Esophagus muscularis mucosa (tissue), 4 donors: ENCODE measurements at places on chromosomes 1 and 21. TPM values are rescaled to one million over a fixed set of nuclear protein-coding genes. Genes with fewer than 3 reads are reported as not detected.

The CNR2 gene
- total RNA-seq = 0.17 TPM

The S100A16 gene
- 40.7 TPM for total RNA-seq

DNA sequence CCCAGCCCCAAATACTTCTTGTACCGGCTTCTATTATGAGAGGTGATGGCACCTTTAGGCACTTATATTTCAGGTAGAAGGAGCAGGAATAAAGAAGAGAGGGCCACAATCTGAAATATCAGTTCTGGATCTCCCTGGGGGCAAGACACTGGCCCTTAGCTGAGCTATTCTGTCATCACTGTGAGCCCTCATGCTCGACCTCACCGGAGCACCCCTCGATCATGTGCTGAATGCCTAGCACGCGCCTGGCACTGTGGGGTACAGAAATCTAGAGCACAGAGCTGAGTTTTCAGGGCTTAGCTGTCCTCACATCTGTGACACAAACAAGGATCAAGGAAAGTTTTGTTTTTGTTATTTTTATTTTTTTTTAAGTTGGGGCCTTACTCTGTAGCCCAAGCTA, 7.6 kb upstream of the MX1 start:
- H3K4me1 ChIP-seq = peaks cover 5% of the 10 kb centered on the region
- no peak for DNase-seq
- no peaks in the 10 kb centered on the region for H3K36me3 ChIP-seq

DNA sequence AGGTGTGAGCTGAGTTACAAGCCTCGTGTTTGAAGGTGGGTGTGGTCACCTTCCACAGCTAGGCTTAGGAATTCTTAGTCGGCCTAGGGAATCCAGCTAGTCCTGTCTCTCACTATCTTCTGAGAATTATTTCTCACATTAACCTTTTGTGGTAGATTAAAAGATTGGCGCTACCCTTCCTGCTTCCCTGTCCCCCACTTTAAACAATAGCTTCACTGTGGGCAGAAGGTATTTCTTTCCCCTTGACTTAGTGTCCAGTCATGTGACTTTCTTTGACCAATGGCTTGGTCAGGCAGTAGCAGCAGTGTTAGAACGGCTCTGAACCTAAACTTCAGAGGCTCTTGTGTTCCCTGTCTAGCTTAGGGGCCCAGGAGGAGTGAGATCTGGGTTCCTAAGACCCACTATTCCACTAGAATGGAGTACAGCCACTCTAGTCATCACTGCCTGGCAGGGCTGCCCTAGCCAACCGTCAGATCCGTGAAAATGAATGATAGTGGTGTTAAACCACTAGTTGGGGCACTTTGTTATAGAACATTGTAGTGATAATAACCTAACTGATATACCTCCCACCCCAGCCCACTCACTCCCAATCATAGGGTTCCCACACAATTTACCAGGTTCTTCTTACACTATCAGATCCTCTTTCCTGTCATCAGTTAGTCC, 13.9 kb upstream of the C1orf141 start:
- no peaks in the 10 kb centered on the region for H3K27me3 ChIP-seq
- no peak overlapping the region for H3K4me3 ChIP-seq
- H3K4me1 ChIP-seq = peaks cover 9% of the 10 kb centered on the region

GRCh38 chr1:182213163-182213562, 151.7 kb upstream of the ZNF648 start:
- H3K4me3 ChIP-seq = no peak overlapping the region
- no peaks in the 10 kb centered on the region for H3K36me3 ChIP-seq
- no peaks in the 10 kb centered on the region for H3K4me1 ChIP-seq
- H3K27ac ChIP-seq = no peak overlapping the region

DNA sequence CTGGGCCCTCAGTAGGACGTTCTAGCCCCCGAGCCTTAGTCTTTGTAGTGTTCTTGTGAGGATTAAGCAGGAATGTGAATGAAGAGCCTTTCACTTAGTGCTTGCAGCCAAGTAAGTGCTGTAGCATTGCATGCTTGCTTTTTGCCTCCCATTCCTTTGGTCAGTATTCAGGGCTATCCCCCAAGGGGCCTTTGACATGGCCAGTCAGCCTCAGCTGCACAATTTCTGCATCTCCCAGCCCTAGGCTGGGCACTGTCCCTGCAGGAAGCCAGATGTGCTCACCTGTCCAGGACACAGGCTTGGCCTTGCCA, 30.5 kb downstream of the SOX13 start:
- H3K36me3 ChIP-seq = no peaks in the 10 kb centered on the region
- no peak for DNase-seq
- H3K4me1 ChIP-seq = peaks cover 79% of the 10 kb centered on the region
- H3K27me3 ChIP-seq = no peaks in the 10 kb centered on the region

DNA sequence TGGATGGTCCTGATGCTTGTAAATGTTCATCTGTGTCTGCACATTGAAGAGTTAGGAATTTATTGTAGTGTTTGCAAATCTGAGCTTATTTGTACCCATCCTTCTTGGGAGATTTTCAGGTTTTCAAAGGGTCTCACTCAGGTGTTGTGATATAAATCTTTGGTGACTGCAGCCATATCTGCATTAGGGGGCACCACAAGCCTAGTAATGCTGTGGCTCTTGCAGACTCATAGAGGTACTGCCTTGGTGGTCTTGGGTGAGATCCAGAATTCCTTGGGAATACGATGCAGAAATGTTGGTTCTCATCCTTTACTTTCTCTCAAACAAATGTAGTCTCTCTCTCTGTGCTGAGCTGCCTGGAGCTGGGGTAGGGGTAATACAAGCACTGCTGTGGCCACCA, 405.9 kb downstream of the TTLL7 start:
- no peak overlapping the region for H3K4me3 ChIP-seq
- H3K27ac ChIP-seq = no peak overlapping the region
- no peaks in the 10 kb centered on the region for H3K36me3 ChIP-seq
- DNase-seq = no peak
- no peaks in the 10 kb centered on the region for H3K4me1 ChIP-seq

DNA sequence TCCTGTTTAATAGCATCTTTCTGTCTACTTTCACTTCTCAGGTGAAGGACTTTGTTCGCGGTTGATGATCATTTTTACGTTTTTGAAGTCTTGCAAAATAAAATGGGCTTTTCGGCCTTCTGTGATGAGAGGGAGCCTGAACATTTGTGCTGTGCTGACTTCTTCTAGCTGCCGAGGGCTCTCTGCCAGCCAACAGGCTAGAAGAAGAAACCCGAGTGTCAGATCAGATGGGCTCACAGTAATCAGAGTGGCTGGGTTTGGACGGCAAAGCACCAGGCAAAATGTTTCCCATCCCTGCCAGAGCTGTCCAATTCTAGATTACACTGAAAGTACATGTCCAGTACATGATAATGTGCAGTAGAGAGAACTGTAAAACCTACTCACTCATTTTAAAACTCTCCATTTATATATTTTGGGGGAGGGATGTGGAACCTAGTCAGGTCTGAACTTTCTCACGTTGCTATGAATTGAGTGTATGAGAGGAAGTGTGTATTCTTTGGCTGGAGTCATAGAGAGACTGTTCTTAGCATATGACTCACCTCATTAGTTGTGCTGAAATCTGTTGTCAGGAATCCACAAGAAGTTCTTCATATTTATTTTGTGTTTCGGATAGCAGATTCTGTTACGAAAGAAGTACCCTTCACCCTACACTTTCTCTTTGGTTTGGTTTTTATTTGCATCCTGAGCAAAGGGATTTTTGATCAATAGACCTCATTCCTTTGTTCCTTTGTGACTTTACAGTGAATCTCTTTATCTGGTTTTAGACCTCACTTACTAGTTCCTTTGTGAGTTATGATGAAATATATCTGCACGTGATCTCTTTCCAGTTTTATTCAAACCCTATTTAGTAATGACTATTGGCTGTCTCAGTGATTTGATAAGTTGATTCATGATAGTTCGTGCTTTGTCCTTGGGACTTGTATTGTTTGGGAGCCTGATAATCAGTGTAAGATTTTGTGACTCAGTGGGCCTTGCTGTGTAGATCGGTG, 4.8 kb downstream of the ATP1A1 start:
- peaks cover 87% of the 10 kb centered on the region for H3K4me1 ChIP-seq
- peak overlapping the region; percentile 27 for H3K4me3 ChIP-seq
- H3K27me3 ChIP-seq = no peaks in the 10 kb centered on the region
- no peak for DNase-seq
- H3K36me3 ChIP-seq = no peaks in the 10 kb centered on the region
- H3K27ac ChIP-seq = peak overlapping the region; percentile 93

The GJA9 gene
- not detected for total RNA-seq

DNA sequence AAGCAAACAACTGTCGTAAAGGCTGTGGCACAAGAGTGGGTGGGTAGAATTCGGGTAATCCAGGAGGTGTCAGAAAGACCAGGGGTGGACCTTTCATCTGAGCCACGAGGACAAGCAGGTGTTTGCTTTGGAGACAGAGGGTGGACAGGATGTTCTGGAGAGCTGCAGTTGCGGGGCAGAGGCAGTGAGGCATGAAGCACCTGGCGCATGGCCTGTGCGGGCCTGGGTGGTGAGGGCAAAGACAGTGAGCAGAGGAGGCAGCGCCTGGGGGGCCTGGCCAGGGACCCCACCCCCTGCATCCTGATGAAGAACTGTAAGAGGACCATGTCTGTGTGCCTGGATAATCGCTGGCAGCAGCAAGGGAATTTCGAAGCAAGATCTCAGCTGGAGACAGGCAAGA, 24.9 kb downstream of the KIF26B start:
- no peaks in the 10 kb centered on the region for H3K27me3 ChIP-seq
- DNase-seq = no peak
- no peak overlapping the region for H3K27ac ChIP-seq
- no peaks in the 10 kb centered on the region for H3K36me3 ChIP-seq
- H3K4me3 ChIP-seq = no peak overlapping the region

The GCSAML gene
- 0.83 TPM for total RNA-seq

The KDM5B gene
- total RNA-seq = 34.9 TPM

DNA sequence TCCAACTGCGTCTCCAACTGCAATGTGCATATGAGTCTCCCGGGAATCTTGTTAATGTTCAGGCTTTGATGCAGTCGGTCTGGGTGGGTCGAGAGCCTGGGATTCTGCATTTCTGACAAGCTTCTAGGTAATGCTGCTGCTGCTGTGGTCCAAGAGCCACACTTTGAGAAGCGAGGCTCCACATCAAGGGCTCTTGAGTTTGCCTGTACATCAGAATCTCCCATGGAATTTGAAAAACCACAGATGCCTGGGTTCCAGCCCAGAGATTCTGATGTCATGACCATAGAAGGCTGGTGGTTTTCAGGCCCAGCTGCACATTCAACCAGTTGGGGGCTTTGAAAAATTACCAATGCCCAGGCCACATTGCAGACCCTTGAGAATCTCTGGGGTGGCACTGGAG, 93.9 kb upstream of the TARDBP start:
- no peaks in the 10 kb centered on the region for H3K27me3 ChIP-seq
- DNase-seq = no peak
- no peaks in the 10 kb centered on the region for H3K4me1 ChIP-seq
- no peak overlapping the region for H3K4me3 ChIP-seq
- H3K27ac ChIP-seq = no peak overlapping the region

DNA sequence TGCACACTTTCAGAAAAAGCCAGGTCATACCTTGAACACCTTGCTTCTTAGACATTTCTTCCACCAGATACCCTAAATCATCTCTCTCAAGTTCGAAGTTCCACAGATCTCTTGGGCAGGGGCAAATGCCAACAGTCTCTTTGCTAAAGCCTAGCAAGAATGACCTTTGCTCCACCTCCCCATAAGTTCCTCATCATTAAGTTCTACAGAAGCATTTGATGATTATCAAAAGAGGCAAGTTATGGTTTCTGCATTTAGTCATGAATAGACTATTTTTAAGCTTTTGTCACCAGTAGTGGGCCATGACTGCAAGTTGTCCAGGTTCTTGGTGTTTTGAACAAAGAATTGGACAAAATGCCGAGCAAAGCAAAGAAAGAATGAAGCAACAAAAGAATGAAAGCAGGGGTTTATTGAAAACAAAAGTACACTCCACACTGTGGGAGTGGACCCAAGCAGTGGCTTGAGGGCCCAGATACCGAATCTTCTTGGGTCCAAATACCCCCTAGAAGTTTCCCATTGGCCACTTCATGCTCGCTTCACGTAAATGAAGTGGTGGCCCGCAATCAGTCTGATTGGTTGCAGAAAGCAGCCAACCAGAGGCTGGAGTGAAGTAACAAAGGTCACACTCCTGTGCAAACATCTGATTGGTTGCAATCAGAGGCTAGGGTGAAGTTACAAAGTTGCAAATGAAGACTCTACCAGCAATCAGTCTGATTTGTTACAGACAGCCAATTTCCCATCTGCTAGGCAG, 9.8 kb upstream of the EGLN1 start:
- H3K36me3 ChIP-seq = no peaks in the 10 kb centered on the region
- no peak overlapping the region for H3K27ac ChIP-seq
- no peak overlapping the region for H3K4me3 ChIP-seq
- no peaks in the 10 kb centered on the region for H3K27me3 ChIP-seq
- DNase-seq = no peak
- no peaks in the 10 kb centered on the region for H3K4me1 ChIP-seq

The FLVCR1 gene
- total RNA-seq = 4.3 TPM

GRCh38 chr1:202316186-202316585, 25.6 kb downstream of the UBE2T start:
- DNase-seq = no peak
- no peak overlapping the region for H3K4me3 ChIP-seq
- H3K4me1 ChIP-seq = peaks cover 6% of the 10 kb centered on the region
- no peak overlapping the region for H3K27ac ChIP-seq

DNA sequence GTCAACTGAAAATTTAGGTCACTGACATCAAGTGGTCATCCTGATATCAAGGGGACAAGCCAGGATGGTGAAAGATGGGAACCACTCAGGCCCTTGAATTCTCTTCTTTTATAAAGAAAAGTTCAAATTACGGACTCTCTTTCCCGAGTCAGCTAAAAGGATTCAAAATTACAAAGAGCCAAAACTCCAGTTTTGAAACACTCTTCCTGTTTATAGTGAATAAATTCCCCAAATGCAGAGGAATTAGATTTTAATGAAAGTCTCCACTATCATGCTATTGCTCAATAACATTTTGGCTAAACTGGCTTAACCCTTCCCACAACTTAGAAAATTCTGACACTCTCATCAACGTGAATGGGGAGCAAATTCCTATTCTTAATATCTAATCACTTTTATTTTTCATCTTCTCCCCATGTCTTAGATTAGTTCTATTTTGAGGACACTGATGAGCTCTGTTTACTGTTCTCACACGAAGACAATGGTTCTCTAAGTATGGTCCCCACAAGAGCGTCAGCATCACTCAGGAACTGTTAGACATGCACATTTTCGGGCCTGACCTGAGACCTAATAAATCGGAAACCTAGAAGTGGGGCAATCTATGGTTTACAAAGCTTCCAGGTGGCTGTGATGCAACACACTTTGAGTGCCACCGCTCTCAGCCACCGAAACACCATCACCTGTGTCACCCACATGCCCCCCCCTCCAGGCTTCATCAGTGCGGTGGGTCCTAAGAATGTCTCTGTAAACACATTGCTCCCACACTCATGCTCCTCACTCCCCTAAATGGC, 64.4 kb upstream of the TIAM1 start:
- no peaks in the 10 kb centered on the region for H3K4me1 ChIP-seq
- peak overlapping the region; percentile 52 for H3K27ac ChIP-seq
- DNase-seq = no peak
- H3K4me3 ChIP-seq = no peak overlapping the region
- no peaks in the 10 kb centered on the region for H3K36me3 ChIP-seq
- H3K27me3 ChIP-seq = no peaks in the 10 kb centered on the region

The PAX7 gene
- not detected for total RNA-seq

The ZNF683 gene
- not detected for total RNA-seq

GRCh38 chr1:202590975-202591411, 119.3 kb downstream of the SYT2 start:
- H3K36me3 ChIP-seq = peaks cover 19% of the 10 kb centered on the region
- no peak for DNase-seq
- H3K27ac ChIP-seq = peak overlapping the region; percentile 85
- H3K4me1 ChIP-seq = peaks cover 73% of the 10 kb centered on the region
